ENCODE measurements at places on chromosomes 1 and 21.

DNA sequence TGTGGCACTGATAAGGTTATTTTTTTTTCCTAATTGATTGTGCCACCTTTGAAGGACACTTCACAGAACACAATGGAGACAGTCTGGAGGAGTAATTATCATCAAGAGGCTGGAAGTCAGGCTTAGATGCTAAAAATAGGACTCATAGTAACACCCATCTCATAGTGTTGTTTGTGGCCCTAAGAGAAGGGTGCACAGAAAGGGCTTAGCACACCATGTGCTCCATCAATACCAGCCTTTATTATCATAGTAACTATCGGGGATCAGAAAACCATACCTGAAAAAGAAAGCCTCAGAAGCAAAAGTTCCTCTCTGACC is 11.9 kb downstream of the NIPAL3 start:
- no peak for DNase-seq

DNA sequence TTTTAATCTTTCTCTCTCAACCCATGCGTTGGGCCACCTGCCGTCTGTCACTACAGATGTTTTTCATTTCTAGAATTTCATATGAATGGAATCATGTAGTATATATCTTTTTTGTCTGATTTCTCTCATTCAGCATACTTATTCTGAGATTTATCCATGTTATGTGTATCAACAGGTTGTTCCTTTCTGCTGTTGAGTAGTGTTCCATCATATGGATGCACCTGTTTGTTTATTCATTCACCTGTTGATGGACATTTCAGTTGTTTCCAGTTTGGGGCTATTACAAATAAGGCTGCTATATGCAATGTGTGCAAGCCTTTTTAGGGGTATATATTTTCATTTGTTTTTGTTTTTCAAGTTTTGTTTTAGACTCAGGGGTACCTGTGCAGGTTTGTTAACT is 9.4 kb upstream of the SLC41A1 start:
- DNase-seq: no peak

DNA sequence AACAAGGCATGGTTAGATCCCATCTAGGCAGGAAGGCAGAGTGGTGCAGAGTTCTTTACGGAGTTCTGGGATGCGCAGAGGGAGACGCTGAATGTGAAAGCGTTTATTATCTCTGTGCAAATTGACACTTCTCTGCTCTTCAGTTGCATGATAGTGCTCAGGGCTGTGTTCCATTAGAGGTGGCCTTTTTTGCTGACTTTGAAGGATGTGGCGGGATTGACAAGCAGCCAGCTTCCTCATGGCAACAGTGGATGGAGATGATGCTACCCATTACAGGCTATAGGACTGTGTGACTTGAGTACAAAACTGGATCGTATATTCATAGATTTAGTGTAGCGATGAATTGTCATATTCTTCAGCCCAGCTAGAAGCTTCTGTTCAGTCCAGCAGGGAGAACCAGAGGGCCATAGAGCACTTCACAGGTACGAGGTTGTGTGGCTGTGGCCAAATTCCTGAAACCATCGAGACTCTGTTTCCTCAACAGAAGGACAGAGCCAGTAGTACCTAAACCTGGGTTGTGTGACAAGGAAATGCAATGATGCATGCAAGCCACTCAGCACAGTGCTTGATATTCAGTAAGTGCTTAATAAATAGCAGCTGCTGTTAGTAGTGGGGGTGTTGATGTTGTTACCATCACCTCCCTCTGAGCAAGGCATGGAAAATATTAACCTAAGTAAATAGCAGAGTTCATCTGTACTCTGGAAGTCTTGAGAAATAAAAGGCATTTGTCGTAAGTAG is 430.0 kb upstream of the KAZN start:
- no peak for DNase-seq

- DNase-seq: peak; percentile 65
Observed at GRCh38 chr21:31580866-31581276, 78.6 kb upstream of the SOD1 start.

DNA sequence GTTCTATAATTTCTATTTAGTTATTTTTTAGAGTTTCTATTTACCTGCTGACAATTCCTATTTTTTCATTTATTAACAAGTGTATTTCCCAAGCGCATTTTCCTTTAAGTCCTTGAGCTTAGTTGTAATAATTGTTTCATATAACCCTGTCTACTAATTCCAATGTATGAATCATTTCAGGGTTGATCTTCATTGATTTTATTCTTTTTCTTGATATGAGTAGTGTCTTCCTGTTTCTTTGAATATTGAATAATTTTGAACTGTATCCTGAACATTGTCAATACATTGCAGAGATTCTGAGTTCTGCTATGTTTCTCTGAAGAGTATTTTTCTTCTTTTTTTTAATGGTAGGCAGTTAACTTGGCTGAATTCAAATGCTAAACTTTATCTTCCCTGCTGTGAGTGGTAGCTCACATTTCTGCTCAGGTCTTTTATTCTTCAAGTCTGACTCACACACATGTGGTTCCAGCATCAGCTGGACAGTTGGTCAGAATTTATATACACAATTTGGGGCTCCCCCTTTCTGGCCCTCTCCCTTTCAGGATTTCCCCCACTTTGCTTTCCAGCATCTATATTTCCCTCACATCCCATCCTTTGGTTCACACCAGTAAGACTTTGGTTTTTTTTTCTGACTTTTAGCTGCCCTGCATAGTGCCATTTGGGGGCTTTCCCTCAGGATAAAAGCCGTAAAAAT is 54.4 kb upstream of the WDR26 start:
- DNase-seq: no peak

GRCh38 chr21:45011911-45012661 is 62.3 kb upstream of the ADARB1 start:
- DNase-seq: peak; percentile 82

GRCh38 chr1:204419064-204419403 is 7.4 kb upstream of the PPP1R15B start:
- peak; percentile 46 for DNase-seq

DNA sequence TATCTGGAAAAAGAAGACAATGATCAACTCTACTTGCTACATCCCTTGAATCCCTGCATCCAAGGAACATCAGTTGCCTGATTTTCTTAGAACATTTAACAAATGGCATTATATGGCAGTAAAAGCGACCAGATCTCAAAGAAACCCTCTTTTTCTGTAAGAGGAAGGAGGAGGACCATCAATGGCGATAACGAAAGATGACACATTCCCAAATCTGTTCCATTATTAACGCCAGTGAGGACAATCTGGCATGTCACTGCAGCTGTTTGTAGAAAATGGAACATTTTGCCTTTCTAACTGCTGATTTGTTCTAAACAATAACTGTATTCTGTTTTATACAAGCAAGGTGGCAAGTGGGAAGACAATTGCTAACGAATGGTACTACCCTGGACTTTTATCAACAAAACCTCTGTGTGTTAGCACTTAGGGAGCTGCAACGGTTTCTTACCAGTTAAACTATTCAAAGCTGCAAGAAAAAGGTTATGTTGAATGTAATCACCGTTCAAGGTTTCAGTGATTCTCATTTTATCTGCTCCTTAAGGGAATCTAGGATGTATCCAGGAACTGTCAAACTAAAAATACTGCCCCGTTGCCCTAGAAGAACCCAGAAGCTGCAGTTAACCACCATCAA is 251.9 kb downstream of the SDCCAG8 start:
- no peak for DNase-seq

GRCh38 chr1:909861-910310 is 13.8 kb upstream of the SAMD11 start:
- DNase-seq: no peak

DNA sequence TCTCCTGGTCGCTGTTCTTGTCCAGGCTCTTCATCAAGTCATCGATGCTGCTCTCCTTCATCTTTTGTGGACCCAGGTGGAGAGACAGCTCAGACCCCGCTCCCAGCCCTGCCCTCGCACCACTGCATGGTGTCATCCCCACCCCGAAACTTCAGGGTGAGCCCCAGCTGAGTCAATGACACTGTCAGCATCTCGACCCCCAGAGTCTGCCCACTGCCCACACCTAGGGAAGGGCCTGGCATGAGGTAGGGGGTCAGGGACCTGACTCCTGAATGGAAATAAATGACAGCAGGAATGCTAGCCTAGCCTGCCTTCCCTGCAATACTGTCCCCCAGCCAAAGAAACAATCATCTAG is 1.6 kb upstream of the S100A6 start:
- no peak for DNase-seq

DNA sequence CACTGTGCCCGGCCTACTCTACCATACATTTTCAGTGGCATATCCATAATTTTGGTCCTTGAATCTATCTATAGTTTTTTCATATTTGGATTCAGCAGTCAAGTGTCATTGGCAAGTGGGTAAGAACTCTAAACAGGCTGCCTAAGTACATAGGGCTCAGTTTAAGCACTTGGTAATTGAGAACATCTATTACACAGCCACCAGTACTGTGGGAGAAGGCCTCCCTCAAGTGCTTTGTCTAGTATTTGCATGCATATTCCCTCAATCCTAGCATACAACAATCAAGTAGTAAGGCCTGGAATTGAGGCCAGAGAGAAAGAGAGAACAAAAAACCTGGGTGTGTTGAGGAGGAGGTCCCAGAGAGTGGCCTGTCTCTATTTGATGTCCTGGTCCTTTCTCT is 325.2 kb downstream of the USP25 start:
- no peak for DNase-seq

- no peak for DNase-seq
Observed at GRCh38 chr1:153509036-153509435, 26.8 kb downstream of the S100A6 start.

All from small intestine (tissue), 16 donors.